ENCODE measurements at places on chromosomes 2 and 18.

GRCh38 chr2:133287709-133288108 is 280.6 kb downstream of the NCKAP5 start:
- no peak overlapping the region for H3K4me3 ChIP-seq
- H3K27me3 ChIP-seq: no peaks in the 10 kb centered on the region
- no peaks in the 10 kb centered on the region for H3K4me1 ChIP-seq

- peak overlapping the region; percentile 38 for H3K27ac ChIP-seq
- H3K27me3 ChIP-seq: no peaks in the 10 kb centered on the region
- peaks cover 21% of the 10 kb centered on the region for H3K4me1 ChIP-seq
- H3K36me3 ChIP-seq: peaks cover 39% of the 10 kb centered on the region
Measured at GRCh38 chr2:113976277-113976928, 86.5 kb downstream of the ACTR3 start.

DNA sequence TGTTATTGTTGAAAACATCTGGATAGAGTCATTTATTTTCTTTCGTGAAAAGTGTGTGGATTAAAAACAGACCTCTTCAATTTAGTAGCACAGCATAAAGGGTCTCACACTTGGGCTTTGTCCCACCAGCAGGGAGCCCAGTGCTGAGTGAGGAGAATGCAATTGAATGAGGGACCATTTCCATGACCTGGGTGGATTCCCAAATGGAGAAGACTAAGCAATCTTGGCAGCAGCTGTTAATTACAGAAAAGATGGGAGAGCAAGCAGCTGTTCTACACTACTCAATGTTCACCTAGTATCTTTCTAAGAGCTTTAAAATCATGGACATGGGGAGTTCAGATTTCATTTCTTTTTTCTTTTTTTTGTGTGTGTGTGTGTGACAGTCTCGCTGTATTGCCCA is 121.8 kb upstream of the FN1 start:
- no peaks in the 10 kb centered on the region for H3K27me3 ChIP-seq
- no peak overlapping the region for H3K4me3 ChIP-seq
- H3K36me3 ChIP-seq: no peaks in the 10 kb centered on the region
- DNase-seq: no peak
- no peaks in the 10 kb centered on the region for H3K4me1 ChIP-seq

DNA sequence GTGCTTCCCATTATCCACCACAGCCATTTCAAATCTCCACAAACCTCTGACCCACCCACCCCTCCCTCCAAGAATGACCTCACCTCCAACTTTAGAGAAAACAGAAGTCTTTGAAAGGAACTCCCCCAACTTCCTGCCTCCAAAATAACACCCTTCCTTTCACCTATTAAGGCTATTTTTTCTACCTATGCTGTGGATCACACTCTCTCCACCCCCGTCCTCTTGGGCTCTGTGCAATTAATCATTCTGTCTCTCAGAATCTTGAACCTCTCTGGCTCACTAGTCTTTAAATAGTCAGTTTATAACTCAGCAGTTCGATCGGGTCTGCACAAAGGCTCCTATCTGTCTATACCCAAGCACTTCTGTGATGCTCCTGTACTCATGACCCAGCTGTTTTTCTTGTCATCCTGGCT is 37.3 kb upstream of the XPO1 start:
- no peaks in the 10 kb centered on the region for H3K27me3 ChIP-seq
- H3K4me1 ChIP-seq: peaks cover 12% of the 10 kb centered on the region
- no peaks in the 10 kb centered on the region for H3K36me3 ChIP-seq

GRCh38 chr2:26938399-26939118 is 31.9 kb upstream of the MAPRE3 start:
- no peaks in the 10 kb centered on the region for H3K36me3 ChIP-seq
- H3K4me3 ChIP-seq: no peak overlapping the region
- no peaks in the 10 kb centered on the region for H3K4me1 ChIP-seq
- H3K27me3 ChIP-seq: peaks cover 36% of the 10 kb centered on the region

DNA sequence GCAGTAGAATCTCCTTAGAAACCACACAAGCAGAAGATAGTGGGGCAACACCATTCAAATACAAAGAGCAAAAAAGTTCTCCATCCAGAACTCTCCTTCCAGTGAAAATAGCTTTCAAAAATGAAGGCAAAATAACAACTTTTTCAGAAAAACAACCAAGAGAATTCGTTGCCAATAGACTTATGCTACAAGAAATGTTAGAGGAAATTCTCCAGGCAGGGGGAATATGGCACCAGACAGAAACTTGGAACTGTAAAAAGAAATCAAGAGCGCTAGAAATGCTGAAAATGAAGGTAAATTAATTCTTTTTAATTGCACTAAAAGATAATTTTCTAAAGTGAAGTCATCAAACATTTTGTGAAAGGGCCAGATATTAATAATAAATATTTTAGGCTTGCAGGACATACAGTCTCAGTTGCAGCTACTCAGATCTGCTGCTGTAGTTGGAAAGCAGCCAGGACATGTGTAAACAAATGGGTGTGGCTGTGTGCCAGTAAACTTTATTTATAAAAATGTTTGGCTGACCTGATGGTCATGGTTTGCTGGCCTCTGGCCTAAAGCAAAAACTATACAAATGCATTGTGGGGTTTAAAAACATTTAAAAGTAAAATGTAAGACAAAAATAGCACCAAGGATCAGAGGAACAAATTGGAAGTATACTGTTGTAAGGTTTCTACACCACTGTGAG is 73.7 kb upstream of the TGFA start:
- no peak overlapping the region for H3K4me3 ChIP-seq
- no peak for DNase-seq
- H3K4me1 ChIP-seq: no peaks in the 10 kb centered on the region
- no peak overlapping the region for H3K27ac ChIP-seq
- H3K36me3 ChIP-seq: no peaks in the 10 kb centered on the region
- peaks cover 17% of the 10 kb centered on the region for H3K27me3 ChIP-seq

DNA sequence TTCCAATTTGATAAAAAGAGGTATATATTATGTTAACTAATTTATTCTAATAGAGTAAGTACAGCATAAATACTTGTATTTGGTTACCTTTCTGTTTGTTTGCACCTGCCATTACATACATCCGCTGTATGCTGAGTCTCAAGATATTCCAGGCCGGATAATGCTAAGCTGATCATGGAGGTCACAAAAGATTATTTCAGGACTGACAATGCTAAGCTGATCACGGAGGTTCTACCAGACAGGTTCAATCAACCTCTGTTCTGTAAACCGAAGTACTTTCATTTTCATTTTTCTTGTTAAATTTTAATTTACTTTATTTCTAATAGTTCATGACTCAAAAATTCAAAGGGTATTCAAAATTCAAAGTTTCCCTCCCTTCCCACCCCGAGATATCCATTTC is 31.1 kb downstream of the PNO1 start:
- no peak overlapping the region for H3K27ac ChIP-seq
- H3K27me3 ChIP-seq: no peaks in the 10 kb centered on the region
- peaks cover 16% of the 10 kb centered on the region for H3K4me1 ChIP-seq
- H3K4me3 ChIP-seq: no peak overlapping the region
- no peak for DNase-seq

- no peak overlapping the region for H3K27ac ChIP-seq
- no peaks in the 10 kb centered on the region for H3K36me3 ChIP-seq
- H3K4me1 ChIP-seq: no peaks in the 10 kb centered on the region
- DNase-seq: no peak
- H3K4me3 ChIP-seq: no peak overlapping the region
Measured at GRCh38 chr2:21288299-21288698, 164.5 kb downstream of the TDRD15 start.

DNA sequence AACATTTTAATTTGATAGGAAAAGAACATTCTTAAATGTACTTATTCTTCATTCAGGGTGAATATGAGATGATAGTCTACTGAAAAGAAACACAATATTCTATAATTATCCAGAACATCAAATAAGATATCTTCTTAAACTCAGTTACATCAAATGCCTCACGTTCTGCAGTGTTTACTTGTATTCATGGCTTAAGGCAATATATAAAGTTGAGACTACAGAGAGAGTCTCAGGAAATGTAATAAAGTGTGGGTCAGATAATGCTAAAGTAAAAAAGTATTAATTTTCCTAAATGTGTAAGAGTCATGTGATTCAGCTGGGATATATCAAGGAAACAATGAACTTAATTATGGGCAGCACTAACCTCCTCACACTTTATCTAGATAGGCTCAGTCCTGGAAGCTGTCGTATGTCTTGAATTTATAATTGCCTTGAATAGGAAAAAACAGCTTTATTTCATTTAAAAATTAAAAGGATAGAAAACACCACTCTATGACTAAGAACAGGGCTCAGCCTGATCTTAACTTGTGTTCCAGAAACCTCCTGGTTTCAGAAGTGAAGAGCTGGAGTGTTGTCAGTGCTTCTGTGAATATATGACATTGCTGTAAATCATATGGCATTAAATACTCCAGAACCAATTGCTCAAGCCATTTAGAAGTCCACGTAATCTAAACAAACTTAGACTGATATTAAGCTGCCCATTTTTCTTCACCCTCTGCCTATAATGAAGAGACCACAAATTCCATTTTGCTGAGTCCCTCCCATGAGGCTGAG is 240.2 kb downstream of the FSIP2 start:
- H3K36me3 ChIP-seq: no peaks in the 10 kb centered on the region
- H3K27ac ChIP-seq: no peak overlapping the region
- H3K4me3 ChIP-seq: no peak overlapping the region
- no peak for DNase-seq
- no peaks in the 10 kb centered on the region for H3K4me1 ChIP-seq

DNA sequence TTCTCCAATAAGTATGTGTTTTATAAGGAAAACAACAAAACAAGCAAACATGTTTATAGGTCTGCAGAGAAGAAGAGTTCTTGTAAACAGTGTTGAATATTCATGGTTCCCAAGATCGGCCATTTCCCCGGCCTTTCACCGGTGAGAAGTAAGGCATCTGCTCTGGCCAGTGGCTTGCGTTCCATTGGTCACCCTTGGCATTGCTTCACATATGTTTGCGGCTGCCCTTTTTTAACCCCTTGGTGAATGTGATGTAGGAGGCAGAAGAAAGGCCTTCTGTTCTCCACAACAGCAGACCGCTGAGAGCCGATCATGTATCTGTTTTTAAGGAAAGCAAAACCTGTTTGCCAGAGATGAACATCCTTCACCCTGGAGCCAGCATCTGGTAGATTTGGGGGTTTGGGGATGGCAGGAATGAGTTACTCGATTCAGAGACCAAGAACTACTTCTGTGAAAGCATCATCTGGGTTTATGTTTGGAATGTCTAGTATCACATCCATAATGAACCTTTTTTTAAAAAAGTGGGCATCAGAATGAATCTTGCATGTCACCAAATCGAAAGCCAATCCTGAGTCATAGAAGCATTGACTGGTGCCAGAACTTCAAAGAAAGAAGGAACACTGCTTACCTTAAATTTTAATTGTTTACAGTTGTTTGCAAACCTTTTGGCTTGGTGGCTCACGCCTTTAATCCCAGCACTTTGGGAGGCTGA is 112.3 kb downstream of the AGAP1 start:
- no peak overlapping the region for H3K27ac ChIP-seq
- no peaks in the 10 kb centered on the region for H3K36me3 ChIP-seq
- no peaks in the 10 kb centered on the region for H3K4me1 ChIP-seq
- no peak for DNase-seq

GRCh38 chr2:188588235-188588634 is 296.6 kb downstream of the GULP1 start:
- H3K27ac ChIP-seq: no peak overlapping the region
- H3K27me3 ChIP-seq: no peaks in the 10 kb centered on the region
- H3K36me3 ChIP-seq: no peaks in the 10 kb centered on the region
- H3K4me3 ChIP-seq: no peak overlapping the region

- no peak overlapping the region for H3K27ac ChIP-seq
- no peaks in the 10 kb centered on the region for H3K27me3 ChIP-seq
- no peaks in the 10 kb centered on the region for H3K4me1 ChIP-seq
- no peak overlapping the region for H3K4me3 ChIP-seq
- DNase-seq: no peak
Measured at GRCh38 chr18:30908381-30908780, 134.2 kb downstream of the DSC3 start.

DNA sequence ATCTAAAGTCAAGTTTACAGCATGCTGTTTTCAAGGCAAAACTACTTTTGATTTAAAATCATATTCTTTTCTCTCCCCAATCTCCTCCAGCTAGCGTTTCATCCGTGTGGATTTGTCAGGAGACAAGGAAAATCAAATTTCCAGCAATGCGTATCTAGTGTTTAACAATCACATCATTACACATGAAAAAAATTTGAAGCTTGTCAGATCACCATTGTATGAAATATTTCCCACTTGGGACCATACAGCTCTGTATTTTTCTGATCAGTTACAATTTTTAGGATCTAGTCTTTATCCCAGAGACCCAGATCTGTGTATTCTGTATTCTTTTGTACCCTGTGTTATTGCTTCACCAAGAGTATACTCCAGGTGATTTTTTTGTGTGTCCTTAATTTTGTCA is 28.6 kb upstream of the CYP1B1 start:
- peaks cover 18% of the 10 kb centered on the region for H3K4me1 ChIP-seq
- H3K27ac ChIP-seq: no peak overlapping the region
- no peak for DNase-seq
- H3K4me3 ChIP-seq: no peak overlapping the region
- peaks cover 29% of the 10 kb centered on the region for H3K27me3 ChIP-seq
- H3K36me3 ChIP-seq: no peaks in the 10 kb centered on the region

- H3K4me3 ChIP-seq: no peak overlapping the region
- H3K4me1 ChIP-seq: peaks cover 2% of the 10 kb centered on the region
- peaks cover 5% of the 10 kb centered on the region for H3K27me3 ChIP-seq
- H3K36me3 ChIP-seq: no peaks in the 10 kb centered on the region
- H3K27ac ChIP-seq: no peak overlapping the region
Measured at GRCh38 chr2:199606193-199606780, 148.5 kb upstream of the SATB2 start.

GRCh38 chr2:196291426-196291825 is 120.0 kb upstream of the STK17B start:
- peaks cover 54% of the 10 kb centered on the region for H3K4me1 ChIP-seq
- DNase-seq: no peak
- H3K27ac ChIP-seq: peak overlapping the region; percentile 37

GRCh38 chr18:43420091-43420490 is 142.8 kb upstream of the SYT4 start:
- no peaks in the 10 kb centered on the region for H3K4me1 ChIP-seq
- H3K27me3 ChIP-seq: no peaks in the 10 kb centered on the region
- DNase-seq: no peak
- no peak overlapping the region for H3K27ac ChIP-seq

DNA sequence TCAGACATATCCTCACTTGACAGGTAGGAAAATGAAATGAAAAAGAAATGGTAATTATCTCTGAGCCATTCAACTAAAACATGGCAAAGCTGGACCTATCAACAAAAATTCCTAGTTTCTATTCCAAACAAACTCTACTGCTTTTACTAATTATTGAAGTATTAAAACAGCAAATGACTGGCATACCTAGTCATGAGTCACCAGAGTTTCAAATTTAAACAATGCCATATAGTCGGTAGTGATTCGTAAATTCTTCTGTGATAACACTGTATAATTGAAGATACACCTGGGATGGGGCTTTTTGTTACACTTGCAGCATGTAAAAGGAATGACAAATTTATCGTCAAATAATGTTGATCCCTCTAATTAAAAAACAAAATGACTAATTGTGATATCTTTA is 153.1 kb upstream of the THUMPD2 start:
- H3K36me3 ChIP-seq: no peaks in the 10 kb centered on the region
- H3K27ac ChIP-seq: no peak overlapping the region
- no peaks in the 10 kb centered on the region for H3K4me1 ChIP-seq
- no peaks in the 10 kb centered on the region for H3K27me3 ChIP-seq
- no peak for DNase-seq

Data from activated naive CD4-positive, alpha-beta T cell treated with anti-CD3 and anti-CD28 coated beads, Interleukin-2, amount 10 ng/mL, durations not matched to agents 7 days and 5 days (primary cell).